Spleen (tissue), 13 donors: ENCODE measurements at places on chromosomes 11 and 22. TPM values are rescaled to one million over a fixed set of nuclear protein-coding genes. Genes with fewer than 3 reads are reported as not detected.

The LMO2 gene
- 57.7 TPM for total RNA-seq

The BDNF gene
- 0.20 TPM for total RNA-seq

The USH1C gene
- total RNA-seq: not detected

The SHANK3 gene
- 55.5 TPM for total RNA-seq

The VSIG10L2 gene
- total RNA-seq: 1.8 TPM

The APOA5 gene
- total RNA-seq: not detected

The CARS1 gene
- total RNA-seq: 58.8 TPM

The ATP6V1E1 gene
- total RNA-seq: 109 TPM

The TRIM48 gene
- total RNA-seq: not detected

The CD151 gene
- total RNA-seq: 142 TPM

The CNTF gene
- 1.1 TPM for total RNA-seq

The CDC42EP1 gene
- total RNA-seq: 35.7 TPM

The MS4A6E gene
- total RNA-seq: 1.7 TPM

The MS4A15 gene
- not detected for total RNA-seq

The PKNOX2 gene
- total RNA-seq: 2.7 TPM

The CHST1 gene
- total RNA-seq: 4.3 TPM

The EMID1 gene
- 83.5 TPM for total RNA-seq

The MS4A4E gene
- 13.7 TPM for total RNA-seq

The MFRP gene
- 0.16 TPM for total RNA-seq

The FLRT1 gene
- total RNA-seq: 0.17 TPM

The ASCL2 gene
- 1.9 TPM for total RNA-seq

The CCDC73 gene
- total RNA-seq: 1.6 TPM

The OAF gene
- total RNA-seq: 82.6 TPM

The OR52I1 gene
- total RNA-seq: not detected

The MS4A3 gene
- total RNA-seq: 1.7 TPM

The BTBD18 gene
- total RNA-seq: not detected

The DBX1 gene
- not detected for total RNA-seq

The SULT4A1 gene
- total RNA-seq: 3.3 TPM

The TMEM9B gene
- total RNA-seq: 37.4 TPM

The C11orf97 gene
- not detected for total RNA-seq

The DDI1 gene
- total RNA-seq: not detected

The RIMBP3C gene
- 0.83 TPM for total RNA-seq

The OR4A16 gene
- not detected for total RNA-seq

The RASSF10 gene
- total RNA-seq: not detected

The MYRF gene
- total RNA-seq: 0.79 TPM

The CHRNA10 gene
- total RNA-seq: 3.1 TPM

The FAM180B gene
- total RNA-seq: not detected

The NUP160 gene
- total RNA-seq: 40.3 TPM

The GLYATL1 gene
- total RNA-seq: not detected

The LRRC55 gene
- not detected for total RNA-seq

The TCN2 gene
- 33.3 TPM for total RNA-seq

The NPAS4 gene
- not detected for total RNA-seq
